NCI-H2171 treated with DMSO at 0.1 percent for 48 hours (cell line): ENCODE measurements at places on chromosomes 1 and 21.

DNA sequence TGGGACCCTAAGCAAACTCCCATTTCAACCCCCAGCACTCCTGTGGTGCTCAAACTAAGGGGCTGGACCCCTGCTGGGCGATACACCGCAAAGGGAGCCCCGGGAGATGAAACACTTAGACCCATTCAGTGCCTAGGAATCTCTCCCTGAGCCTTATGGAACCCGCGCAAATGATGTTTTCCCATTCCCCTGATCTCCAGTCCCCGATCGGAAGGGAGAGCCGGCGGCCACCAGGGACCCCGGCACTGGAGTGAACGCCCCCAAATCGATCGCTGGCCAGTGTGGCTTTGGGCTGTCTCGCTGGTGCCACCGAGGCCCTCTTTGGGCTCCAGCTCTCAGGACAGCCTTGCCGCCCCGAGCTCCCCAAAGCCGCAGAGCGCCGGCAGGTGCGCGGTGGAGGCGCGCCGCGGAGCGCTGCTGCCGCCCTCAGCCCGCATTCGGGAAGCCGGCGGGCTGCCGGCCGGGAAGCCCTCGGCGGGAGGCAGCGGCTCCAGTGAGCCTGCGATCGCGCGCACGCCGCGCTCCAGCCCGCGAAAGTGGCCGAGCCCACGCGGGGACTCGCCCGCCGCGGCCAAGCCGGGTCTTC lies 1.1 kb downstream of the PLXNA2 start:
- DNase-seq, result peak; percentile 37

GRCh38 chr1:54851936-54852524 lies 35.0 kb downstream of the DHCR24 start:
- DNase-seq, result no peak

DNA sequence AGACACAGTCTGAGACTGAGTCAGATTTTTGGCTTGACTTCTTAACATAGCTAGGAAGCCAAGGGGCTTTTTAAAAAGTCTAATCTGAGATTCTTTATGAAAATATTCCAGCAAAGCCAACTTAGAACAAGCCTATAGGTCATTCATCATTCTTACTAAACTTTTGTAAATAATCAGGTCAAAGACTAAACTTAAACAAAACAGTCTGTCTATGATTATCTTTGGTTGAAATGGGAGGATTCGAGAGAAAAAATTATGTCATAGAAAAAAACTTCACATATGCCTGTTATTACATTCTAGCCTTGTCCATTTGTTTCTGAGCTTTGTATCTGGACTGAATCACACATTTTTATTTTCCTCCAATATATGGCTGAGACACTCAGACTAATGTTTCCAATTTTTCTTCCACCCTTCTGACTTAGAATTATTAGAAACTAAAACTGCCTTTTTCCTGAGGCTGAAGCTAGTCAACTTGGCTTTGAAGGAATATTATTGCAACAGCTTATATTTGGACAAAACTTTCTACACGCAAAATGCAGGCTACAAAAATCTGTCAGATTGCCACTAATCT lies 83.3 kb downstream of the ETS2 start:
- no peak for DNase-seq

- DNase-seq, result no peak
Measured at GRCh38 chr1:36126797-36127500, 1.9 kb upstream of the COL8A2 start.

- peak; percentile 87 for DNase-seq
Measured at GRCh38 chr1:28602536-28603439, 10.7 kb downstream of the RAB42 start.

- peak; percentile 58 for DNase-seq
Measured at GRCh38 chr1:62180639-62181038, 14.0 kb upstream of the L1TD1 start.

DNA sequence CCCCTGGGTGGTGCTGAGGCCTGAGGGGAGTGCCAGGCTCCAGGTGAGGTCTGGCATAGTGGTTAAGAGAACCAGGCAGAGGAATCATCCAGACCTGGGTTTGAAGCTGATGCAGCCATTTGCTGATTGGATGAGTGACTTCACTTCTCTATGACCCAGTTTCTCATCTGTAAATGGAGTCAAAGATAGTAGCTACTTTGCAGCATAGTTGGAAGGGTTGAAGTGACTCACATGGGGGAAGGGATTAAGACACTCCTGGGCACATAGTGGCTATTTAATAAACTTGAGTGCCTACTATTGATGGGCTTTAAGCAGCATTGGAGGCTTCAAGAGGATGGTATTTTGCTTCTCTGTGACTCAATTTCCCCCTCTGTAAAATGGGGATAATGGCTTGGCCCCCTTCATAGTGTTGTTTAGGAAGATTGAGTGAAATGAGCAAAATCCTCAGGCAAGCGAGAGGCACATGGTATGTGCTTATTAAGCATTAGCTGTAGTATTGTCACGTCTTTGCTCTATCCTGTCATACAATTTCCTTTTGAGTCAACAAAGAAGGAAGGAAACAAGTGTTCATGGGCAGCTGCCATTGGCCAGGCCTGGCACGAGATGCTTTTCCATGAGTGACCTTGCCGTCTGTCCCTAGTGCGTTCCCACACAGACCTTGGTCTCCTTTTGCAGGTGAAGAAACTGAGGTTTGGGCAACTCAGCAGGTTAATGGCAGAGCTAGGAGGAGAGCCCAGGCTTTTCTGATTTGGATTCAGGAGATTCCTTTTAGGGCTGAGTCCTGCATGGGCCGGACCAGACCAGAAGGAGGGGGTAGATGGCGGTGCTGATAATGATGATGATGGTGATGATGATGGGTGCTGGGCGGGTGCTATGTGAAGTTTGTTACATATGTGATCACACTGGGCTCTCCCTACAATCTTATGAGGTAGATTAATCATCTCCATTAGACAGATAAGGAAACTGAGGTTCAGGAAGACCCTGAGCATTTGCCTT lies 131.1 kb upstream of the WNT4 start:
- DNase-seq, result no peak

- DNase-seq, result peak; percentile 50
Measured at GRCh38 chr1:237042892-237043576, 1.1 kb downstream of the RYR2 start.

- peak; percentile 44 for DNase-seq
Measured at GRCh38 chr1:10866321-10867093, 70.1 kb upstream of the CASZ1 start.

- no peak for DNase-seq
Measured at GRCh38 chr1:31991182-31991581, 22.5 kb upstream of the KHDRBS1 start.

DNA sequence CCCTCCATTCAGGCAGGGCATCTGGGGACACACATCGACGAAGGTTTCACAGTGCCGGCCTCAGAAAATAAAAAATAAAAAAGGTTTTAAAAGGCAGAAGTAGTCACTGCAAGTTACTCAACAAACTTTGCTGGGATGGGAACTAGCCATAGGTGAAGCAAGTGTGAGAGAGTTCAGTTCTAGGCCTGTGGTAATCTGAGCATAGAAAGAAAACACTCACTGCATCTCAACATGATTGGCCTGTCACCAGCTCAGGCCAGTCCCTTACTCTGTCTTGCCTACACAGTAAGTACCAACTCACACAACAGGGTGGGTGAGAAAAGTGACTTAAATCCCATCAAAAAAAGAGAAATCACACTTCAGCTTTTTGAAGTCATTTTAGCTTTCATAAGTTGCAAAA lies 30.2 kb upstream of the ADAM30 start:
- no peak for DNase-seq

DNA sequence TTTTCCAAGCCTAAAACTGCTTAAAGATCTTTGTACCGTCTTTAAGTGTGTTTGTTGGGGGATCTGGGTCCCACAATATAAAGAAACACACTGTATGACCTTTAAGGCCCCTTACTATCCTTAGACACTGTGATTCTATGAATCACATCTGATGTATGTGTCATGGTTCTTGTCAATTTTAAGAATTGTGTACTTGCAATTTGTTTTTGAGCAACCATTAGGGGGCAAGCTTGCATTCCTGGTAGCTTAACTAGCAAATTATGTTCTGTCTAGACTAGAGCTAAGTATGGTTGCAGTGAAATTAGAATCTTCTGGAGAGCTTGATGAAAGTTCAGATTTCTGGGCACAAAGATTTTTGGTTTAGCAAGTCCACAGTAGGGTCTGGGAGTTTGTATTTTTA lies 219.5 kb downstream of the TPR start:
- DNase-seq, result peak; percentile 24

DNA sequence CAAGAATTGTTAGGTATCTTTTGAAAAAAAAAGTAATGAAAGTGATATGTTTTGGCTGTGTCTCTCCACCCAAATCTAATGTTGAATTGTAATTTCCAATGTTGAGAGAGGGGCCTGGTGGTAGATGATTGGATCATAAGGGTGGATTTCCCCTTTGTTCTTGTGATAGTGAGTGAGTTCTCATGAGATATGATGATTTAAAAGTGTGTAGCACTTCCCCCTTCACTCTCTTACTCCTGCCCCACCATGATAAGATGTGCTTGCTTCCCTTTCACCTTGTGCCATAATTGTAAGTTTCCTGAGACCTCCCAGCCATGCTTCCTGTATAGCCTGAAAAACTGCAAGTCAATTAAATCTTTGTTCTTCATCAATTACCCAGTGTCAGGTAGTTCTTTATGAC lies 70.7 kb downstream of the XCL2 start:
- no peak for DNase-seq
